CD4-positive, alpha-beta T cell treated with Interleukin-6 at 100 ng/mL for 8 hours (primary cell): ENCODE measurements at places on chromosomes 5 and 9.

- peak; percentile 37 for DNase-seq
Observed at GRCh38 chr5:123610665-123611405, 98.9 kb downstream of the CSNK1G3 start.

DNA sequence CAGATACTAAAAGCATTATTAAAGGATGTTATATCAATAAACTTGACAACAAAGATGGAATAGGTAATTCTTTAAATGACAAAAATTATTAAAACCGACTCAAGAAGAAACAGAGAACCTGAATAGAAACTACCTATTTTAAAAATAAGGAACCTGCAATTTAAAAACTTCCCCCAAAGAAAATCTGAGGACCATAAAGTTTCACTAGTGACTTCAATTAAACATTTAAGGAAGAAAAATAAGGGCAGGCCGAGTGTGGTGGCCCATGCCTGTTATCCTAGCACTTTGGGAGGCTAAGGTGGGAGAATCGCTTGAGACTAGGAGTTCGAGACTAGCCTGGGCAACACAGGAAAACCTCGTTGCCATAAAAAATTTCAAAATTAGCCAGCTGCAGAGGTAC lies 99.6 kb downstream of the FANCC start:
- no peak for DNase-seq

GRCh38 chr5:154422298-154422697 lies 23.5 kb upstream of the SAP30L start:
- DNase-seq = no peak

GRCh38 chr9:132792547-132792946 lies 85.5 kb downstream of the AK8 start:
- DNase-seq = no peak

DNA sequence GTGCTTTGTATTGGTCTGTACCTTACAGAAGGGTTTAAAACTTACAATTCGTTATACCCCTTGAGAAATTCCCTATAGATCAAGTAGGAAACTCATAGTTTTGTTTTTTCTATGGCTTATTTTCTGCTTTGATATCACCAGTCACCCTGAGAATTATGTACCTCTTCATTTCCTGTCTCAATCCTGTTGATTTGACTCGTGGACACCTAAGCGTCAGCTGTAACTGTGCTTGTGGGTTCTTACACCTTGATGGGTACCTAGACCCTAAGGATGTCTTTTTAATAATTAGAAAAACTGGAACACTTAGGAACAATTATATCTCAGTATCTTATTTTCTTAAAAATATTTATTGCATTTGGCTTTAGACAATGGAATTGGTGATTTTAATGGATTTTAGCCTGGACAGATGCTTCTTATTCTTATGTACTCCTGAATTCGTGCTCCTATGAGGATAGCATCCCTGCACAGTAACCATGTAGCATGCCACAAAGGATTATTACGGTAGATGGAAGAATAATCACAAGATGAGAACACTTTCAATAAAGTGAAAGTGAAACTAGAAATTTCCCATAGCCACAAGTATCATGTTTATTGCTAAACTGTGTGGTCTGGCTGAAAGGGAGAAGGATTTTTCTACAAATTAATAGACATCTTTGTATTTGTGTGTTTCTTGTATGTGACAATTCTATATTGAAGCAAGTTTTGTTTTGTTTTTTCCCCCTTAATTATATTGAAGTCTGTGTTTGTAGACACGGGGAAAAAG lies 1920.3 kb upstream of the WWC1 start:
- DNase-seq = no peak

- DNase-seq = no peak
Observed at GRCh38 chr5:131389096-131389868, 125.4 kb downstream of the CDC42SE2 start.

DNA sequence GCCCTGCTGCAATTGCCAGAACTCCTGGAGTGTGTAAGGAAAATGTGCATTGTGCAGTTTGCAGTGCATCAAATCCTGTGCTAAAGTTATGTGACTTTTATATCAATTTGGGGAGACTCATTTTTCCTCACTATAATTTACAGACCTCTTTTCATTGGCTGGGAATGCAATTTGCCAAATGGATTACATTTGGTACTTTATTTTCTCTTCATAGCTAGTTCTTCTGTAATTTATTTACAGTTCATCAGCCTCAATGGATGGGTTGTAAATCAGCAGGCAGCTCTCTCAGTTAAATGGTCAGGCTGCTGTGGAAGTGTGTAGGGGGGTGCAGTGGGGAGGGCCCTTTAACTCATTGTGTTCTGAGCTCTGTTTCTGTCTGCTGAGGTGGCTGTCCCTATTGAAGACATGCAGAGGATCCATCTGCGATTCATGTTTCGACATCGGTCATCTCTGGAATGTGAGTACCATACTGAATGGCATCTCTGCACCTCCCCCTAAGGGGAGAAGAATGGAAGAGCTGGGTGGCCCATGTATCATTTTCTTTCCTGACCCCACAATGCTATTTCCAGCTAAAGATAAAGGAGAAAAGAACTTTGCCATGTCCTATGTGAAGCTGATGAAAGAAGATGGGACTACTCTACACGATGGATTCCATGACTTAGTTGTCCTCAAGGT lies 74.6 kb downstream of the DOCK2 start:
- no peak for DNase-seq

DNA sequence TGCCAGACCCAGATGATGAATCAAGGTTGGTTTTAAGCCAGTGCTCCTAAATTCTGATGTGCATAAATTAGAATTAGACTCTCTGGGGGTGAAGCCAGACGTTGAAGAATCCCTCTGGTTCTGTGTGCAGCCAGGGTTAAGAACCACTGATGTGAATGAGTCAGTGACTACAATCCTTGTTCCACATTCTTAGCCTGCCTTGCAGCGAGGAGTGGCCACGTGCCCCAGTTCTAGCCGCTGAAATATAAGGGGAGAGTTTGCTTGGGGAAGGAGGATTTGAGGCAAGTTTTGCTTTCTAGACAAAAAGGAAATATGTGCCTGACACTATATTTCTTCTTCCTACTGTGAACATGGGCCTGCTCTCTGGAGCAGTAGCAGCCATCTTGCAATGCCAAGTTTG lies 34.2 kb upstream of the MSH3 start:
- DNase-seq = no peak

DNA sequence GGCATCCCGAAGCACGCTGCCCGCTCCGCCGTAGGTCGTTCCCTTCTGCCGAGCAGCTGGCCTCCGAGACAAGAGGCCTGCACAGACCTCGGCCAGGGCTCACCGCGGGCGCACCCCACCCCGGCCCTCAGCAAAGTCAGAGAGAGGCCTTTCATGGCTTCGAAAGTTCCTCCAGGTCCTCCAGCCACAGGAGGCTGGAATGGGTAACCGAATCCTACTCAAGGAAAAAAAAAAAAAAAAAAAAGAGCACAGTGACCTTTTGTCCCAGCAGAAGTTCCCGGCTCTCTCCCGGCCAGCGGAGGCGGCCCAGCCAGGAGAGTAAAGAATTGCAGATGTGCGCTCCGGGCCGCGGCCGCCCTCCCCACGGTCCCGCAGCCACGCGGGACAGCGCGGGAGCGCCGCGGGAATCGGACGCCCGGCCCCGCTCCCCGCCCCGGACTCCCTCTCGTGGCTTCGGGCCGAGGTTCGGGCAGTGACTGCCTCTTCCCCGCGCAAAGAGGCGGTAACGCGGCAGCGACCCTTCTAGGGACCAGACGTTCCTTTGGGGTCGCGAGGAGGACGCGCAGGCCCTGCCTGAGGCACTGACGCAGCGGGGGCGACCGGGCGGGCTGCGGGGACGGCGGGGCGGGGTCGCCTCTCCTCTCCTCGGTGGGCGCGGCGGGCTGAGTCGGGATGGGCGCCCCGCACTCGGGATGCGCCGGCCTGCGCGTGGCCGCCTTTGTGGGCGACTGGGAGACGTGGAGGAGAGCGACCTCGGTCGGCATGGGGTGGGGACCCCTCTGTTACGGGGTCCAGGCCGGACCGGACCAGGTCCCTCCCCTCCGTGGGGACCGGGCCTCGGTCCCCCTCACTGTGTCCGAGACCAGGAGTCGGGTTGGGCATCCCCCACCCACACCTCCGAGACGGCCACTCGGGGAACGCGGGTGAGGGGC lies 754 bp downstream of the GFPT2 start:
- DNase-seq = no peak

GRCh38 chr9:91163773-91164471 lies 197.8 kb downstream of the AUH start:
- no peak for DNase-seq

DNA sequence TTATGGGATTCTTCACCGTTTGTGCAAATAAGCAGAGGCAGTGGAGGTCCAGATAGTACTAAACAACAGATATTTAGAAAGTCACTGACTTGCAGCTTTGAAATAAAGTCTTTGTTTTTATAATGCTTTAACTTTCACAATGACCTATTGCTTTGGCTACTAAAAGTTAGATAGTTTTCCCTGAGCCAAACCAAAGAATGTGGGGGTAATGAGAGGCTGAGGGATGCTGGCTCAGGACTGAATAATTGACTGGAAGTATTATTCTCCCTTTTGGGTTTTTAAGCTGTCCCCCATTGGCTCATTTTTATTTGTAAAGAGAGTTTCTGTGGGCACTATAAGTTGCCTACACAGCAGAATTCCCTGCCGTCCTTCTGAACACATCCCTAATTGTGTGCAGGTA lies 99.2 kb upstream of the ACTBL2 start:
- DNase-seq = no peak

GRCh38 chr9:121707477-121708424 lies 56.3 kb downstream of the DAB2IP start:
- no peak for DNase-seq

GRCh38 chr5:142771666-142772065 lies 1.5 kb downstream of the ARHGAP26 start:
- DNase-seq = no peak

GRCh38 chr5:120507800-120508463 lies 43.8 kb downstream of the PRR16 start:
- DNase-seq = no peak

DNA sequence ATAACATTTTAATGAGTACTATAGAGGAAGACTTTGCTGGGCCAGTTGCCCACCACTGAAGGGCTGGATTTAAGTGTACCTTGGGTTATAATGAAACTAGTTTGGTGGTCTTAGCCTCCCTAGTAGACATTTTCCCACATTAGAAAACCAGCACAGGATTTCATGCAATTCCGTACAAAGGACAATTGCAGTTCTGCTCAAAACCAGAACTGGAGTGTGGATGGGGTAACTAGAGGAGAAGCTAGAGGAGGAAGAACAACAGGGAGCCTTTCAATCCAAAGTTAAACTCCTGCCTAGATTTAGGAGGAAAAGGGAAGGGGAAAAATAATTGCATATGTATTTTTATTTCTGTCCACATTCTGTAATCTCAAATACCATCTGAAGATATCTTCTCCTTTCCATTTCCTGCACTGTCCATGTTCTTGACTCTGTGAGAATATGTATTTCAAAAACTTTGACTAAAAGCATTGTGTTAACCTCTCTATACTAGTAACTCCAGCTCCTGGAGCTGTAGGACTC lies 97.5 kb upstream of the SSBP2 start:
- no peak for DNase-seq

DNA sequence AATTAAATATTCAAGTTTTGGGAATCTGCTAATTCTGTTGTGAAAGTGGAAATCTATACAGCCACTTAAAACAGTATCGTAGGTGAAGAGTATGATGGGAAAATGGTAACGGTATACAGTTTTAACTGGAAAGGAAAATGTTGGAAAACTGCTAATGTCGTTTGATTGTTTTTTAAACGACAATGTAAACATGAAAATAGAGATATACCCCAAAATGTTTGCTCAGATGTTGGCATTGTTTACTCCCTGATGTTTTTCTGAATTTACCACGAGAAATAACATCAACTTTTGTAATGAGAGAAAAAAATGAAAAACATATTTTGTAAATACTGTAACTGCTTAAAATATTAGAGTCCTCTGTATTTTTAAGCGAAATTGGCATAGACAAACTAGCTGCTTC lies 2.7 kb downstream of the MATR3 start:
- DNase-seq = no peak

DNA sequence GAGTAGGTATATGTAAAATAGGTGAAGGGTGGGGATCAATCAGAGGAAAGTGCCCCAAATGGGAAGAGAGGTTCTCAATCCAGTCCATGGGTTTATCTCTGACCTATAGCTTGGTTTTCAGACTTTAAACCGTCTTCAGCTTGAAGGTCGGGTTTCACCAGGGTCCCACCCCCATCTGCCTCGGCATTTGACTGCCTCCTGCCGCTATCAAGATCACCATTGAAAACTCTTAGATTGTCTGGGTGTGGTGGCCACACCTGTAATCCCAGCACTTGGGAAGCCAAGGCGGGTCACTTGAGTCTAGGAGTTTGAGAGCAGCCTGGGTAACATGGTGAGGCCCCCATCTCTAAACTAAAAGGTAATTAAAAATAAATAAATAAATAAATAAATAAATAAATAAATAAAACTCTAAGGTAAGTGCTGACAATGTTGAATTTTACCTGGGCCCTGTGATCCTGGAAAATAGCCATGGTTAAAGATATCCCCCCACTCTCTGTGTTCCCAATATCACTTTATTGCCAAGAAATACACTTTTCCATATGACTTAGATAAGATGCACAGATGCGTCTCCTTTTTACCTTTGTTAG lies 48.8 kb downstream of the TARS1 start:
- DNase-seq = no peak

- DNase-seq = no peak
Observed at GRCh38 chr9:89878687-89879086, 273.9 kb downstream of the GADD45G start.
